ENCODE measurements at places on chromosomes 1 and 21.
A peak's percentile ranks its signal among the peaks of the same experiment; 100 is the strongest.

DNA sequence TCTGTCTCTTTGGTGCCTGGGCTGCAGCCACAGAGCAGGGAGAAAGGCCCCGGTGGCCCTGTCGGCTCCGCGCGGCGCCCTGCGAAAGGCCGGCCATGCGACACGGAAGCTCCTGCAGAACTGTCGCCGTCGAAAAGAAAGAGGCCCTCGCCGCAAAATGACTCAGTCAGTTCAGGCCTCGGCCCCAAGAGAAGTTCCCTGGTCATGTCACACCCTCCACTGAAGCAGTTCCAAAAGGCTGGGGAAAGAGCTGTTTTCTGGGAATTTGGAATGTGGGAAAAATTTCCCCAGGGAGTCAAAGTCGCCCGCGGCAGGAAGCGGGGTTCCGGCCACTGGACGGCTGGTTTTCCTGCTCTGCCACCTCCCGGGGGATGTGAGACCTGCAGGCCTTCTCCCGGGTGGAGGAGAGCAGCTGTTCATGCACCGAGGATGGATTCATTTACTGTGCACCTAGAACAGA is 115.8 kb upstream of the ZNF678 start:
- peak; percentile 15 for DNase-seq

- DNase-seq = no peak
Measured at GRCh38 chr1:9417695-9418094, 121.6 kb upstream of the SLC25A33 start.

DNA sequence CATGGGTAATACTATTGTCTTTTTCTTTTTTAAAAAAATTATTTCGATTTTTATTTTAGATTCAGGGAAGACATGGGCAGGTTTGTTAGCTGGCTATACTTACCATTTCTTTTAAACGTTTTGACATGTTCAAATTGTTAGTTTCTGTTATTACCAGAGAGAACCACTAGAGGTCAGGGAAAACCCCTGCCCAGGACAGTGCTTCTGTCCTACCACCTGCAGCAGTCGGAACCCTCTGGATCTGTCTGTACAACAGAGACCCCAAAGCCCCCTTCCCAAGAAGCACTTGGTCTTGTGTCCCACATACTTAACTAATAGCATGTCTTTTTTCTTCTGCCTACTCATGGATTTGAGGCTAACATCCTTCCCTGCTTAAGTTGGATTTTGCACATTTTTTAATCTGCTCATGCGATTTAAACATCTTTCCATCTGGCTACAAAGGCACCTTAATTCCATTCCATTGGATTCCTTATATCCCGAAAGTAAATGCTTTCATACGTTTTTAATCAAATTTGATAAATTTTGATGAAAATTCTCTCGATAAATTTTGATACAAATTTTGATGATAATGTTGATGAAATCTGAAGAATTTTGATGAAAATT is 10.0 kb upstream of the C1orf115 start:
- DNase-seq = no peak

GRCh38 chr1:58717979-58718378 is 18.1 kb upstream of the MYSM1 start:
- no peak for DNase-seq

GRCh38 chr1:118960567-118961136 is 27.5 kb downstream of the TBX15 start:
- no peak for DNase-seq

GRCh38 chr21:44405948-44406872 is 49.1 kb upstream of the LRRC3 start:
- DNase-seq = no peak

DNA sequence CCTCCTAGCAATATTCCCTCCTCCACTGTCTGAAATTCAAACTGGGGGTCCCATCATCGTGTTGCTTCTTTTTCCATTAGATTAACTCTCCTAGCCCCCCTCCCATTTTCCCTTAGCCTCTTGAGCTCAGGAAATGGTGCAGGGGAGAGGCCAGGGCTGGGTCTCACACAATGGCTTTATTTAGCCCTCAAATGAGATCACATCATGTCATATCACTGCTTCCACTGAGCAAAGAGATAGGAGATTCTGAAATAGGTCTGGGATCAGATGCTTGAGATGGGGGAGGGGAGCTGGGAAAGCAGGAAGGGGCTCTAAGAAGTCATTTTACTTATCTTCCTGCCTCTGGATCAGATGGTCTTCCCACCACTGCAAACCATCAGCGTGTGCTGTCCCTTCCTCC is 17.8 kb upstream of the ARHGEF2 start:
- no peak for DNase-seq

DNA sequence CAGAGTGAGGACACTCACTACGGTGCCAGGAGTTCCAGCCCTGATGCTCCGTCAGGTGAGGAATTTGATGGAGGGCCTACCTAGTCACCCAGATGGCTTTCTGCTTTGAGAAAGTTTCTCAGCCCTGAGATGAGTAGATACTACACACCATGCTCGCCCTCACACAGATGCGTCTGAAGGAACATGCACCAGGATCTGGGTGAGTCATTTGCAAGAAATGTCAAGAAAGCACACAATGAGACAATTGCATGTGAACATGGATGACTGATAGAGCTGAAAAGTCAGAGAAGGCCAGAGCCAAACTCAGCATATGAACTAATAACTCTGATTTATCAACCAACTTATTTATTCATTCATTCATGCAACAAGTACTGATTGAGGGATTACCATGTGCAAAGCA is 483.9 kb downstream of the OMA1 start:
- no peak for DNase-seq

- no peak for DNase-seq
Measured at GRCh38 chr1:4002741-4003140, 102.7 kb upstream of the C1orf174 start.

DNA sequence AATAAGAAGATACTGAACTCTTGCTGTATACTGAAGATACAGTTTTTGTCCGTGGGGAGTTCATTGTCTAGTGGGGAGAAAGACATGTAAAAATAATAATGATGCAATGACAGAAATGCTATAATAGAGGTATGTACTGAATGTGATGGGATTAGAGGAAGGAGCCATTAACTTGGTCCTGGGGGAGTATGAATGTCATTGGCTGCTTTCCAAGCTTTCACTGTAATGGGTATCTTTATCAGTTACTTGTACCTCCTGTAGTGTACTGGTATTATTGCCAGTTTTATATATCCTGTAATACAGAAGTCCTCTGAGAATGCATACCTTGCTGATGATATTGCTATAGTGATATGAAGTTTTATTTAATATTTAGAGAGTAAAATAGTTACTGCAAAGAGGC is 7.4 kb downstream of the BTBD8 start:
- no peak for DNase-seq

- no peak for DNase-seq
Measured at GRCh38 chr21:36627242-36627641, 71.7 kb upstream of the SIM2 start.

DNA sequence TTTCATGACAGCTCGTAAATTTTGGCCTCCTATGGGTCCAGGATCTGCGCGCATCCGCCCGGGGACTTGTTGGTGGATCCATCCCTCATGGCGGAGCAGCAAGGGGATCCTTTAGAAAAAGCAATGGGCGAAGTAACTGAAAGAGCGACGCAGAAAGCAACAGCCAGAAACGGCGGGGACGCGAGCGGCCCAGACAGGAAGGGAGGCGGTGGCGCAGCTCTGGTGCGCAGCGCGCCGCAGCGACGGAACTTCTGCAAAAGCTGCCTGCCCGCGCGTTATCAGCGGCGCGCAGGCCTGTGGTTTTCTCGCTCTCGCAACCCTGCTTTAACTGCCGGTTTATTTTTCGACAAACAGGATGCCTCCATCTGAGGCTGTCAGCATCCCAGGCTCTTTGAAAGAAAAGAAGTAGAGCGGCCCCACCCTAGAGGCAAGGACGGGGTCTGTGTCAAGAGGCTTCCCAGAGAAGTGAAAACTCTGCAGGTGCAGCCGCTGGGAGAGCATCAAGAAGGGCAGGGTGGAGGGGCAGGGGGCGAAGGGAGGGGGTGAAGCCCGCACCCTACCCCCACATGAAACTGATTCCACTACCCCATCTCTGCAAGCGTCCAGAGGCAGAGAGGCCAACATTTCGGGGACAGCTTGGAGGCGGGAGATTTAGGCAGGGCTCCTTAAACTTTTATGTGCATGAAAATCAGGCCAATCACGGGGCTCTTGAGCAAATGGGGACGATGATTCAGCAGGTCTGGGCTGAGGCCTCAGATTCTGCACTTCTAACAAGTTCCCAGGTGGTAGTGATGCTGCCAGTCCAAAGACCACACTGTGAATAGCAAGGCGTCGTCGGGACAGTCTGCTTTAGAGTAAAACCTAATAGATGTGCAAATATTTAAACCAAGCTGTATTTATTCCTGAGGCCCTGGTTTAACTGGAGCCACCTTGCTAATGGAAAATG is 22.2 kb downstream of the RUNX1 start:
- DNase-seq = no peak

DNA sequence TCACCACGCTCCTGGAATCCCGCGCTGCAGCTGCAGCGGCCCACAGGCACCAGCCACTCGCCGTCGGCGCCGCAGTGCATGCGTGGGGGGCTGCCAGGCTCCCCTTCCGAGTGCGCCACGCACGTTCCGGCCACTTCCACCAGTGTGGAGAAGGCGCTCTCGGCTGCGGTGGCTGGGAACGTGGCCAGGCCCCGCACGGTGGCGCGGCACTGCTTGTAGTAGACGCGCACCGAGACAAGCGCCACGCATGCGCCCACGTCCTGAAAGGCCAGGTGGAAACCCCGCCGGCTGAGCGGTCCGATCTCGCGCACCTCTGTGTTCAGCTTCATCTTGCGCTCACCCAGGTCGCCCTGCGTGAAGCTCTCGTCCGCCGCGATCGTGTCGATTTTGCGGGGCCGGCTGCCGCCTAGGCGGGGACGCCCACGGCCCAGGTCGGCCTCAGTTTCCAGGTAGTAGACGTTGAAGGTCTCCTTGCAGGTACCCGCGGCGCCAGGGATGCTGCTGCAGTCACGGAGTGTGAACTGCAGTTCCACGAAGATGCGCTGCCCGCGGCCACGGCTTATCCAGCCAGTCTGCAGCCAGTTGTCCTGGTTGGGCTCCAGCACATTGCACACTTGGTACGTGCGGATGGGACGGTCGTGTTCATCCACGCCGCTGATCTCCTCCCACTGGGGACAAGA is 3.4 kb downstream of the EPHA10 start:
- no peak for DNase-seq

- no peak for DNase-seq
Measured at GRCh38 chr1:9374748-9375341, 82.2 kb downstream of the SPSB1 start.

- DNase-seq = no peak
Measured at GRCh38 chr1:43279161-43279560, 6.2 kb downstream of the C1orf210 start.

DNA sequence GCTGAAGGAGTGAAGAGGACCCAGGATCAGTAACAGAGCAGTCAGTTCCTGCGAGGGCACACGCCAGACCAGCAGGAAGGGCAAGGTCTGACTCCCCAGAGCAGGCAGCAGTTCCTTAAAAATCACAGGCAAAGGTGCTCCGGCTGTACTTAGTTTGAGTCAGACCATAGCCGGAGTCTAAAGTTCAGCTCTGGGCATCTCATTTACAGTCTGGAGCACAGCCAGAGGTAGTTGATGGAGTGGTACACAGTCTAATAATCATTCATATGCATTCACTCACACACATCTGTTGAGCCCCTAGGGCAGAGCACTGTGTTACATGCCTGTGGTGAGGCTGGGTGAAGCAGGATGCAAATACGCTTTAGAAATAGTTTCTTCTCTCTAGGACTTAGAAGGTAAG is 7.3 kb upstream of the AMIGO1 start:
- DNase-seq = no peak

DNA sequence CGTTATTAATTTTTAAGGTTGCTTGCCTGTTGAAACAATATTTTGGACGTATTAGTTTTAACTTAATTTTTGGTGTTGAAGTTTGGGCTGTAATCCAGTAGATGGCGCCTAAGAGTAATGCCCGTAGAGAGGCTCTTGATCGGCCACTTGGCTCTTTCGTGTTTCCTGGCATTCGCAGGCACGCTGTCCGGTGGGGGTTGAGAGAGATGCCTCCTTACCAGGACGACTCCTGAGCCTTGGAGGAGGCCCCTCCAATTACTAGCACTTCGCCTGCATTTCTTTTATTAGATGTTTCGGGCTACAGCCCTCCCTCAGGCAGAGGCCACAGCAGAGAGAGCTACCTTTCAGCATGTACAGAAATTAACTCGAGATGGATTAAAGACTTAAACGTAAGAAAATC is 12.0 kb downstream of the OR2M4 start:
- no peak for DNase-seq

GRCh38 chr1:36143424-36143823 is 5.9 kb downstream of the TRAPPC3 start:
- no peak for DNase-seq

DNA sequence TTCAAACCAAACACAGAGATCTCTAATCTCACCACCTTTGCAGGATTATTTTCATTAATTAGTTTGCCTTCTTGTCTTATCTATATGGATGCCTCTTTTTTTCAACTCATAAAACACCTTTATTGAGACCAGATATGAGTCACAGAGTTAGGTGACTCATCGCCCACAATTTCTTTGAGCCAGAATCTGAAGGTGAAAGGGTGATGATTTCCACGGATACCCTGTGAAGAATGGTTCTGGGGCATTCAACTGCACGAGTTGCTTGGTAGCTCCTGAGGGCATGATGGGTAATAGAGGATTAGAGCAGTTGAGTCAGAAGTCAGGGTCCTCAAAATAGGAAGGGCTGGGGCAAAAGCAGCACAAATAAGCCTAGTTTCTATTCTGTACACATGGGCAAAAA is 128.2 kb downstream of the TBX19 start:
- DNase-seq = no peak

- DNase-seq = no peak
Measured at GRCh38 chr21:34354836-34355235, 9.0 kb upstream of the KCNE2 start.

DNA sequence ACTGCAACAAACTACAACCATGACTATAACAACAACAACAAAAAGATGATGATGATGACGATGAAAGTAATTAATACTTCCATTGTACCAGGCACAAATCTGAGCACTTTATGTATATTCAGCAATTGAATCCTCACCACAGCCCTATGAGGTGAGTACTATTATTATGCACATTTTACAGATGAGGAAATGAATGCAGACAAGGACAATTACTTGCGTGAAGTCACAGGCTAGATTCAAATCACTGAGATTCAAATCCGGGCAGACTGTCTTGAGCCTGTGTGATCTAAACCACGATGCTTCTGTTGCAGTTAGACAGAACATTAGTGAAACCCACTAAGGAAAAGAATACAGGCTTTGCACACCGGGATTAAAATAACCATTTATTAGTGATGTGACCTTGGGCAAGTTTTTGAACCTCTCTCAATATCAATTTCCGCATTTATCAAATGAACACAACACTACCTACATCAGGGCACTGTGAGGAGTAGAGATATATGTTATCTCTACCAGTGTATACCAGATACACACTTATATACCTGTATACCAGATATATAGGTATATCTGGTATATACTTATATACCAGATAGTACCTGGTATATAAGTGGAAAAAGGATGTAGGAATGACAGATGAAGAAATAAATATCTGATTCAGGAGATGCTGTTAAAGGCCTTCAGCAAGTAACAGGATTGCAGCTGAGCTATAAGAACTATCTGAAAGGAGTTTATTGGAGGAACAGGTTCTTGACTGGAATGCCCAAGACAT is 34.3 kb upstream of the GALNT2 start:
- DNase-seq = no peak

GRCh38 chr1:36349839-36350238 is 26.4 kb upstream of the EVA1B start:
- DNase-seq = no peak
